ENCODE measurements at places on chromosomes 6 and 20.

DNA sequence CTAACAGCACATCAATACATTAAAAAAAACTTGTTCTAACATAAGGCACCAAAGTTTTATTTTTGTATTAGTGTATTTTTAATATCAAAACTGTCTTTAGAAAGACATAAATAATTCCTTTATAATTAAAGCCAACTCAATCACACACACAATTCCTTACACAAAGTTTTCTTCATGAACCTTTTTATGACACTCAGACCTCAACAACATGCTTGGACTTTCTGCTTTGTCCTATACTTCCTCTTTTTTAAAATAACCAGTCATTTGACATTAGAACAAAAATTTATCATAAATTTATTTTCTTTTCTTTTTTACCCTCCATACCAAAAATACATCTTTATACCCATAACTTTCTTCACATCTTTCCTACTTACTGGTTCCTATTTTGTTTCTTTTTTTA lies 292.0 kb upstream of the ARID1B start:
- DNase-seq, result no peak

DNA sequence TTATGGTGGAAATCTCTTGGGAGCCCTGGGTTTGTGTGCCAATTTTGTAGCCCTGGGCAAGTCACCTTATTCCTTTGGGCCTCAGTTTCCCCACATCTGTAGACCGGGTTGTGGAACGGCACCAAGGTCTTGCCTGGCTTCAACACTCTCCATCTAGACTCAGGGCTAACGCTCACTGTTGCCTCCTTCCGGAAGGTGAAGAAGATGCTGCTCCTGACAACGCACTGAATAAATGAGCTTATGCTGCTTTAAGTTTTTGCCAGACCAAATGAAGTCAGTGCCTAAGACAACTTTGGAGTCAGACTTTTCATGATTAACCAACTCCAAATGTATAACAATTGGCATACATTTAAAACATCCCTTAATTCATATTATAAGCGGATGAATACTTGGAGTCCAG lies 53.1 kb downstream of the PSMG4 start:
- no peak for DNase-seq

DNA sequence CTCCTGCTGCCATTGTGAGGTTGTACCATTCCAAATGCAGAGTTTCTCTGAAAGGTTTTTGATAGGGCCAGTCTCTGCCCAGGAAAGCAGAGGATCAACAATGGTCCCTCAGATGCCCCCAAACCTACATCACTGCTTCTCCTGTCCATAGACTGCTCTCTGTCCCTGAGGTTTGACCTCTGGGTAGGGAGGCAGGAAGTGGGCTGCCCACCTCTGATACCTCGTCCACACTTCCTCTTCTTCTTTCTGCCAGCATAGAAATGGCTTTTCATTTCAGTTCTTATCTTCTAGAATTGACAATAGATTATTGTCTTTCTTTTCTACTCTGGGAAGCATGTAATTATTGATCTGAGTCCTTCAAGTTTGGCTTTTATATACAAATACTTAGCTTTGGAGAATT lies 170.6 kb downstream of the TRMT11 start:
- DNase-seq, result no peak

GRCh38 chr6:62192593-62192992 lies 93.4 kb downstream of the KHDRBS2 start:
- no peak for DNase-seq

- DNase-seq, result no peak
Observed at GRCh38 chr20:32780749-32781655, 18.8 kb downstream of the DNMT3B start.

GRCh38 chr6:159801935-159802334 lies 1.9 kb downstream of the PNLDC1 start:
- DNase-seq, result no peak

DNA sequence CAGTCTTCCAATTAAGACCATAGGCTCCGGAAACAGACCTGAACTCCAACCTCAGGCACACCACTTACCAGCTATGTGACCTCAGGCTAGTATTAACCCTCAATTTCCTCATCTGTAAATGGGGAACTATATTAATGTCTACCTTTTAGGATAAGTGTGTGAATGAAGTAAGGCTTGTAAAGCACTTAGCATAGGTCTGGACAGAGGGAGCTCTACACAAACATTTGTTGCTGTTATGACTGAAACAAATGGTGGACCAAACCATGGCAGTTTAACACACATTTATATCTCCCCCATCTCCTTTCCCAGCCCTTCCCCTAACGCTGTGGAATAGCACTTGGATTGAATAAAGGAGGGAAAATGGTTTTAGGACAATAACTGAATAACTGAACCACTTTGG lies 48.7 kb downstream of the TSHZ2 start:
- DNase-seq, result no peak

DNA sequence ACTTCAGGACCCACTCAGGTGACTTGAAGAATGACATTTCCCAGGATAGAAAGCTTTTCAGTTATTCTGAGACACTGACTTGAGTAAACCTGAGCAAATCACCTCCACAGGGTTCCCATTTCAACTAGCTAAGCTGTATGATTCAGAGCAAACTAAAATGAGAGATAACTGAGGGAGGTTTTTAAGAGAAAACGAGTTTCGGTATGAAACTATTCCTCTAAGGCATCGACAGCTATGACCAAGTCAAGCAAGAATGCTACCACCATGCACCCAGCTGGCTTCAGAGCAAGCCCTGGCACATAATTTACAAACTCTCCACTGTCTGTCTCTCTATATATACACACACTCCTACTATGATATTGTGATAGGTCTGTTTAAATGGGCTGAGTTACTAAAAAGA lies 75.4 kb downstream of the PERP start:
- DNase-seq, result no peak

GRCh38 chr6:99514089-99514488 lies 1.1 kb downstream of the USP45 start:
- DNase-seq, result no peak

DNA sequence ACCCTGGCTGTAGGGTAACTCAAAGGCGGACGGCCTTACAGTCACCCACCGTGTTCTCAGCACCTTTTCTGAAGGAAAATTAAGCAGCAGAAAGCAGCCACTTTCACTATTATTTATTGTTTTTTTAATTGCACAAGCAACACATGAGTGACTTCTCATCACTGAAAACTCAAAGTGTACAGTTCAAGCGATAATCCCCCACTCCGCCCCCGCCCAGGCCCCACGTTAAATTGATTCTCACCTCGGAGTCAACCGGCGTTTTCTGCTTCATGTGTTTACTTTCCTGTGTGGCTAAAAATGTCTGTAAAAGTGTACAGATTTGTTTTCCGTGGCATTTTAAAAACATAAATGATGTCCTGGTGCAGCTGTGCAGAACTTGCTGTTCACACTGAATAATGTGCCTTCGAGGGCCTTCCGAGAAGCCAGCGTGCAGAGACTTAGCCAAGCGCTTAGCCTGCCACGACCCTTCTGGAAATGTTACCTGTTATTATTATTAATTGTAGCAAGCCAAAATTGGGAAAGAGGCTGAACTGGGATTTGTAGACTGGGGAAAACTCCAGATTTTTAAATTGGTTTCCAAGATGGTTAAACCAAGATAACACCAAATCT lies 335.7 kb downstream of the CDH4 start:
- no peak for DNase-seq

- no peak for DNase-seq
Observed at GRCh38 chr6:82842721-82843120, 222.9 kb downstream of the UBE3D start.

DNA sequence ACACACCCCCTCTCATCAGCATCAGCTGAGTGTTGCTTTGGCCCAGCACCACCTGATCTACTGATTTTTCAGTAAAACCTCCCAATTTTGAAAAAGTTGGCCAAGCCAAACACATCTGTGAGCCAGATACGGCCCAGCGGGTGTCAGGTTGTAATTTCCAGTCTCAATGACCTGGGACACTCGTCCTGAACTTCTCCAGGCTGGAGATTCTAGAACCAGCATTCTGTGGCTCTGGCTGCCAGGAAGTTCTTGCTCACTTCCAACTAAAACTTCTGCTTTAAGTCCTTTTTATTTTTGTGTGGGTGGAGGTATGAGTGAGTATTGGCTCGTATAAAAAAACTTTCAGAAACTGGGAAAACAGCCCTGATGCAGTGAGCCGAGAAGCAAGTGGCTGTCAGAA lies 5.1 kb downstream of the KIAA1755 start:
- no peak for DNase-seq

DNA sequence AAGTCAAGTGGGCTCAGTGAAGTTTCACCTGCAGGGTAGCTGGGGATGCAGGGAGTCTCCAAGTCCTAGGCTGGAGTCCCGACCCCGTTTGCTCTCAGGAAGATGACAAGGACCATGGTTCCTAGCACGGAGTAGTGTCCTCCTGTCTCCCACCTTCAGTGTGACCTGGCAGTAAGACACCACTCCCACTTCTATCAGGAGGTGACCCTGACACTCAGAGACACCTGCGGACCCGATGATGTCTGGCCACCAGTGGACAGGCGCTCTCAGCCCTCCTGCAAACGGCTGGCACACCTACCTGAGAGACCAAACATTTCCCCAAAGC lies 1.1 kb downstream of the SOD2 start:
- no peak for DNase-seq

- DNase-seq, result no peak
Observed at GRCh38 chr6:116876107-116876506, 935 bp upstream of the RFX6 start.

DNA sequence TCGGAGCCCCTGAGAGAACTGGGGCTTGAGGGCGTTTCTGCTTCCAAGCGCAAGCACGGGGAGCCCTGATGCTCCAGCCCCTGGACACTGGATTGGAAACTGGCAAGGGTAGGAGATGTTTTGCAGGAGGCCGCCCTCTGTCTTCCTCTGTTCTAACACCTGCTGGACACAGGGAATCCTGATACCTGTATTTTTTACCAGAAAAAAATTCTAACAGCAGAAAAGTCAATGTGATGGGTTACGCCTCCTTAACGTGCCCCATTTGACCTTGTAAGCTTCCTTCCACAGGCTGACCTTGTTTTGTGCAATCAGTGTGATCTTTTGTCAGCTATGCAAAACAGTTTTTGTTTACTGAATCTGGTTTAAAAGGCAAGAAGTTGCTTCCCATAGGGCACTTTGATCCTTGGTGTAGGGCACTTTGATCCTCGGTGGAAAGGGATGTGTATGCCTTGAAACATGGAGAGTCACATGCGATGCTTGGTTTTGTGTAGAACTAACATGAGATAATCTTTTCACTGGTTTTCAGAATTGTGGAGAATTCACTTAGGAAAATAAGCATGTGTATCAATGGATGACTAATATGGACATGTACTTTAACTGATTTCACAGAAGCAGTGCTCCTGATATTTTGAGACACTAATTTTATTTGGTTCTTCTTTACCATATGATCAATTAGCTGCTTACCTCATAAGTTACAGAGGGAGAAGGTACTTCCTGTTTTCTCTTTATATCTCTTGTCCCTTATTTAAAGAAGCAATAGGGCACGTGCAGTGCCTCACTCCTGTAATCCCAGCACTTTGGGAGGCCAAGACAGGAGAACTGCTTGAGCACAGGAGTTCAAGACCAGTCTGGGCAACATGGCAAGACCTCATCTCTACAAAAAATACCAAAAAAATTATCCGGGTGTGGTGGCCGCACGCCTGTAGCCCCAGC lies 59.9 kb upstream of the MAP3K4 start:
- DNase-seq, result no peak

- no peak for DNase-seq
Observed at GRCh38 chr6:140581601-140582000, 1207.2 kb upstream of the CITED2 start.

All from breast epithelium (tissue), 4 donors.